Right forelimb (tissue), 1 donor: ENCODE measurements at places on chromosomes 2 and 18.

DNA sequence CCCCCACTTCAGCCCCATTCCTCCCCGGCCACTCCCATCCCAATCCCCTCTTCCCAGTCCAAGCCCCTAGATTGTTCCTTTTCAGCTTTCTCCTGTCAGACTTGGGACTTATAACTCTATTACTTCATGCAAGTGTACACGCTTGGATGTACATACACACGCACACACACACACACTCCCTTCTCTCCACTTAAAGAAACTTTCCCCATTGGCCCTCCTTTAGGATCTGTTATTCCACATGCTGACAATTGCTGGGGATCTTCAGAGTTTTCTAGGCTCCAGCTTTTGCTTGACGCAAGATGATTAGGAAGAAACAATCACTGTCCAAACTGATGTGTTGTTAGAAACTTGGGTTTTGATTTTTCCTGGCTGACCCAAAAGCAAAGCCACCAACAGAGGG, 75.4 kb downstream of the CDK15 start:
- DNase-seq = no peak

DNA sequence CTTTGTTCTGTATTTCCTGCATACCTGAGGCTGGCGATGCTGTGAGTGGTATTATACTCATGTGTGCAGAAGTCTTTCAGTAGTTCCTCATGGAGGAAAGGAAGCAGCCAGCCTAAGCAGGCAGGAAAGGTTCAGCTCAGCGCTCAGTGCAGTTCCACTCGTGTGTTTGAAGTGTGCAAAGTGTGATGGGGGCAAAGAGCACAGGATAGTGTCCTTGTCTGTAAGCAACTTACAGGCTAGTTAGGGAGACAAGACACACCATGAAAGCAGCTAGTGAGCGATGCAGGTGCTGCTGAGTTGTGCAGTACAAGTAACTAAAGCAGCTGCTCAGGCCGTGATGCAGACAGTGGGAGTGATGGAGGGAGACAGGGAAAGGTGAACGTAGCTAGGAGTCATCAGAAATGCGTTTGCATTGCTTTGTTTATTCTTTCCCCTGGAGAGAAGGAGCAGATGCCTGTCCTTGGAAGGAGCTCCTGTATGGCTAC, 146.2 kb downstream of the LDLRAD4 start:
- no peak for DNase-seq

DNA sequence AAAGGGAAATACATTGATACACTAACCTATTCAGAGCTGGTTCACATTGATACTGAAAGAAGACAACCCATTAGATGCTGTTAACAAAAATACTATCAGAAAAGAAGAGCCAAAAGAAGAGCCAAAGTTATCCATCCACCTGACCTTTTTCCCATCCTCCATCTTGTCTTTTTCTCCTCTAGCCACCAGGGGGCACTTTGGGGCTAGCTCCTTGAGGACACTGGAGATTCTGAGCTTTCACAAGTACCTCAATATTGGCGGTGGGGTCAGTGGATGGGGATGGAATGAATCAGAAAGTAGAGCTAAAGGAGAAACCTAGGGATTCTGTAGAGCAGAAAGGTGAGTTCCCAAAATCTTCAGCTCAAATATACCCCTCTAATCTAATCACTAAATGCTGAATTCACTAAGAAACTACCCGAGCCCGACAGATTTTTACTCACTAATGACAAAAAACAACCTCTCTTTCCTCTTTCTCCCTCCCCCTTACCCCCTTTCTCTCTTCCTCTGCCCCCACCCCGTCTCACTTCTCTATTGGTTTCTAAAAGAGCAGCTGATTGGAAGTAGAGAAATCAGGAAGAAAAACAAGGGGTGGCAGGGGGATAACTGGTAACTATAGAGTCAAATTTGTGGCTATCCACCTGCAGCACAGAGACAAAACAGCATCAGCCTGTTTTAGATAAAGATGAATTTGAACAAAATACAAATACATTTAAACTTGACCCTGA, 203.3 kb downstream of the TCF4 start:
- DNase-seq = no peak

- no peak for DNase-seq
Measured at GRCh38 chr18:57980573-57981307, 63.3 kb upstream of the NEDD4L start.

GRCh38 chr2:166494140-166494624, at the start of gene SCN7A:
TSS of gene SCN7A (minus strand) at chr2:166494249. CDS start at chr2:166477696, 16,553 bp downstream.
- peak; percentile 88 for DNase-seq

DNA sequence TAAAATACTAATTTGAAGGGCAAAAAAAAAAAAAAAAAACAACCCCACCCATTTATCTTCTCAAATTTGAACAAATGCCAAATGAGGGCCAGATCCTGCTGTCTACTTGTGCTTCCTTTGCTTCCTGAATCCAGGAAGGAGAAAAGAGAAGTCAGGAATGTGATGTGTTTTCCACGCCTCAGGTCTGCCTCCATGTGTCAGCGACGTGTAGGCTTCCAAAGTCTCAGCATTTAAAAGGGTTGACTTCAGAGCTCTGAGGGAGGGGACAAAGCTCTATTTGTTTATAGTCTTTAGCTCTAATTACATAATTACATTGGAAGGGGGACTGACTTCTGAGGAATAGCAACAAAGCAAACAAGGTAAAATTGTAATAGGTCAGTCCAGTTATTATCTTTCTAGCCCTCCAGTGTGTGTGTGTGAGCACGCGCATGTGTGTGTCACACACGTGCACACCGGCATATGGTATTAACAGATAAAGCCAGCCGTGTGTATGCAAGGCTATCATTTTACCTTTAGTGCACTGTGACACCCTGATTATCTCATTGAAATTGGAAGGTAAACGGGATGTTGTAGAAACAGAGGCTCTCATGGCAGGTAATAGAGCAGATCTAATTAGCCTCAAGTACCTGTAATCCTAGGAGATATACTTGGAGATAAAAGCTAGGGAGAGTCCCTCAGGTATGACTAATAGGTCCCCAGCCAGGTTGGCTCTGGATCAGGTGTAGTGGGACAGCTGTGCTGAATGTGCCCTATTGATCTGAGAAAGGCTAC, 911.4 kb upstream of the ZEB2 start:
- no peak for DNase-seq

DNA sequence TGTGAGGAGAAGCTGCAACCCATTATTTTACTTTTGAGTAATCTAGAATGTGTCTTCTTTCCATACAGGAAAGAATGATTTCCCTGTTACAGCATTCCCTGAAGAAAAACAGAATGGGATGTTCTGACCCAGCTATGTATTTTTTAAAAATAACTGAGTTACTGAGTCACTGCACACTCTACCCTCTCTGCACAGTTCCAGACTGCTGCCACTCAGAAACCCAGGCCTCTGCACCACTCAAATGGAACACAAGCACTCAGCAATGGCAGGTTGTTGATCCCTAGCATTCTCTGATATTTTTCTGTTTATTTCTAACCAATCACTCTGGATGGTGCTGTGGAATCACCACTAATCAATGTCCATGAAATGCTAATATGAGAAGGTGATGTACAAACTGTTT, 1300.0 kb upstream of the FAM98A start:
- DNase-seq = no peak

DNA sequence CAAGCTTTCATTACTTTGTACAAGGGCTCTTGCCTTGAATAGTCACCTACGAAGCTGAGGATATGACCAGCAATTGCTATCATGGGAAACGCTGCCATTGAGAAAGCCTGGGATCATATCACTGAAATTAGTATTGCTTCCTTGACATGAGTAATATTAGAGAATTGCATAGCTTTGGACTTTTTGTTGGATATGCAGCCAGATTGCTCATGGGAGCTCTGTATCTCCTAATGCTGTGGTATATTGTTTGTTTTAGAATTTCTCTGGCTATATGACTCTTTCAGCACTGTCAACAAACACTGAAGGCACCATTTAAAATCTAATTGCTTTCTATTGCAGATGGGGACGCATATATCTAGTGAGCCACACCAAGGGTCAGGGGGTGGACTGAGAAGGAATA, 80.0 kb upstream of the WDSUB1 start:
- no peak for DNase-seq

DNA sequence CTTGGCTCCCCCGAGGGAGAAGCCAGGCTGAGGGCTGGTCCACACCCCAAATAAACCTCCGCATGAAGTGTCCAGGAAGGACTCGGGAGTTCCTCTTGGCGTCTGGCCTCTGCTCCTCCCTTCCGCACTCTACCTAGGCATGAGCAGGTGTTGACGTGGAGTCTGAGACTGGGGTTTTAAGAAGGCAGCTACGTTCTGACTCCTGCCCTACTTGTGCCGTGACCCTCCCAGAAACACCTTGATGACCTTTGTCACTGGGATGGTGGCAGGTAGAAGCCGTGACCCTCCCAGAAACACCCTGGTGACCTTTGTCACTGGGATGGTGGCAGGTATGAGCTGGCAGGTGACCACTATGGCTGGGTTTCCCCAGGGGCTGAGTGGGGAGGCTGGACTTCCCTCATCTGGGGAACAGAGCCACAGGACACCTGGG, 54.8 kb downstream of the HS6ST1 start:
- no peak for DNase-seq
